Activated CD4-positive, CD25-positive, alpha-beta regulatory T cell treated with anti-CD3 and anti-CD28 coated beads, Interleukin-2, amount 50 U/mL, for 72 hours (primary cell): ENCODE measurements at places on chromosomes 11 and 22.

- no peak for DNase-seq
Measured at GRCh38 chr22:44625421-44625760, 76.6 kb upstream of the PRR5 start.

- DNase-seq = no peak
Measured at GRCh38 chr11:129731316-129731715, 84.3 kb upstream of the TMEM45B start.

GRCh38 chr11:67248653-67249052 is 17.6 kb upstream of the GRK2 start:
- no peak for DNase-seq

DNA sequence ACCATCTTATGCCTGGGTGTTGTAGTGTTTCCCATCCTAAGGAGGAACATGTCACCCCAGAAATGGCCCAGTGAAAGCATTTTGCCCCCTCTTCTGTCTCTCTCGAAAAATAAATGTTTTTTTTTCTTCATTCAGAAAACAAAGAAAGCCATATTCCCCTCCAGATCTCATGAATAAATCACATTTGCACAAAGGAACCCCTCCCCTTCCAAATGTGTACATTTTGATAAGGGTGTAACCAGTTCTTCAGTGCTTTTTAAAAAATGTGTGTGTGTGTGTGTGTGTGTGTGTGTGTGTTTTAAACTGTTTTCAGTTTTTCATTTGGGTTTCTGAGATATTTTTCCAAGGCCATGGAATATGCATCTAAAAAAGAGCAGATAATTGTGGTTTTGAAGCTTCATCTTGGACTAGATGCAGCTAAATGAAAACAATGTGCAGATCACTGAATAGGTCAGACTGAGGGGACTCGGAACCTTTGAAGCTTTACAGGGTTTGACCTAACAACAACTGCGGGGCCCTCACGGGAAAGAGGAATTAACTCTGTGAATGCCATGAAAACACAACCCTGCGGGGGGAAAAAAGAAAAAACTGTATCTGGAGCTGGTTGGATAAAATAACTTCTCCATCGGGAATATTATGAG is 76.4 kb downstream of the YAP1 start:
- DNase-seq = no peak

DNA sequence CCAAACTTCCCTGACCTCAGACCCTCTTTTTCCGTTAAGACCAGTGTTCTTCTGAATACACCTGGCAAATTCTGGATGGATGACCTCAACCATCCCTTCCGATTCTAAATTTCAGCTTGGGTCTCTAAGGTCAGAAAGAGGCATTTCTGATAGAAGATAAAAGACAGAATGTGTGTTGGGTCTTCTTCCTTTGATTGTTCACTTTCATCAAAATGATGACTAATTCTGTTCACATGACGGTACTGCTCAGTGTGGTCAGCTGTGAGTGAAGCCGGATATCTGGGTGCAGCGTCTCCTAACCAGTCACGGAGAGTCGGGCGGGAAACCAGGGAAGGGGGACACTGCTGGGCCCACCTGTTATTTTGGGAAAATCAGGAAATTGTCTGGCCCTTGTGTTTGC is 151.6 kb upstream of the NAV2 start:
- no peak for DNase-seq

DNA sequence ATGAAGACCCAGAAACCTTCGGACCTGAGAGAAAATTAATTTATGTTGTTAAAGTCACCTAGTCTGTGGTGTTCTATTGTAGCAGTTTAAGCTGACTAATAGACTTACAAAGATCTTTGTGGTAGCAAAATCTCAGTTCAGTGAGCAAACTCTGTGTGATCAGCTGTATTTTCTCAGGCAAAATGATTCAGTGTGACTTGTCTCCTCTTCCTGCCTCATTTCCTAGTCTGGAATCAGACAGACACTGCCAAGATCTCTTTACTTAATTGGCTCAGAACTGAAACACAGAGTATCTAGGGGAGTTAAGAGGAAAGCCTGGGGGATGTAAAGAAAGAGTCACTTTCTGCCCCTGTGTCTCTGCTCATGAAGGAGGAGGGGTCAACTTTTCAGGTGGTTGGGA is 564.7 kb downstream of the KCNA4 start:
- no peak for DNase-seq

DNA sequence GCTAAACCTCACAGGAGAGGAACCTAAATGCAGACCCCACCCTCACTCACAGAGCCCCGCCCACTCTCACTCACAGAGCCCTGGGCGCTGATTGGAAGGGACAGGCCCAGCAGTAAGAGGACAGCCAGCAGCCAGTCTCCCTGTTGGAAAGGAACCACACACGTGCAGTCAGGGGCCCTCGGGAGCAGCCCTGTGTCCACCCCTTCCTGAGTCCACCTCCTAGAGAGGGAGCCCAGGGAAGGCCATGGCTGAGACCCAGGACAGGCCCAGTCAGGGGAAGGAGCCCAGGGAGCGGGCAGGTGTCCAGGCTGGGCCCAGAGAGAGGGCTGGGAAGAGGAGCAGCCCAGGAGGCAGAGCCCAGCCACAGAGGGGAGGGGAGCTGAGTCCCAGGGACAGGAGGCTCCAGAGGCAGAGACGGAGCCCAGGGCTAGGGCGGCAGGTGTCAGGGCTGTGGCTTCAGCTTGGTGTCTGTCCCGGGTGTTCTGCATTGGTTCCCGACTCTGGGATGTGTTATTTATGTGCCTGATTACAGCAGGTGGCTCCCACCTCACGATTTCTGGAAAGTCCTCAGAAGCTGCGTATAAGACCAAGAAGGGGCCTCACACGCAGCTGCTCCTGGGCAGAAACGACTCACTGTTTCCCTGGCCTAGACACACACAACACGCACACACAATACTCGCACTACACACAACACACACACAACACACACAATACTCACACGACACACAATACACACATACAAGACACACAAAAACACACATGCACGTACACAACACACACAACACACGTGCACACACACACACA is 9.0 kb upstream of the APOBEC3H start:
- DNase-seq = no peak

DNA sequence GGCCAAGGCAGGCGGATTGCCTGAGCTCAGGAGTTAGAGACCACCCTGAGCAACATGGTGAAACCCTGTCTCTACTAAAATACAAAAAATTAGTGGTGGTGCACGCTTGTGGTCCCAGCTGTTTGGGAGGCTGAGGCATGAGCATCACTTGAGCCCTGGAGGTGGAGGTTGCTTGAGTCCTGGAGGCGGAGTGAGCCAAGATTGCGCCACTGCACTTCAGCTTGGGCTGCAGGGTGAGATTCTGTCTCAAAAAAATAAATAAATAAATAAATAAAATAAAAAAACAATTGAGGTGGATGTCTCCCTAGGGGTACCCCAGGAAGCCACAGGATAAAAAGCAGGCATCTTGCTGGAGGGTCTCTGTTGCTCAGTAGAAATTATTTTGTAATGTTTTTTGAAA is 14.1 kb downstream of the PTPRJ start:
- no peak for DNase-seq

GRCh38 chr11:93757301-93757700 is 15.8 kb downstream of the C11orf54 start:
- DNase-seq = no peak

DNA sequence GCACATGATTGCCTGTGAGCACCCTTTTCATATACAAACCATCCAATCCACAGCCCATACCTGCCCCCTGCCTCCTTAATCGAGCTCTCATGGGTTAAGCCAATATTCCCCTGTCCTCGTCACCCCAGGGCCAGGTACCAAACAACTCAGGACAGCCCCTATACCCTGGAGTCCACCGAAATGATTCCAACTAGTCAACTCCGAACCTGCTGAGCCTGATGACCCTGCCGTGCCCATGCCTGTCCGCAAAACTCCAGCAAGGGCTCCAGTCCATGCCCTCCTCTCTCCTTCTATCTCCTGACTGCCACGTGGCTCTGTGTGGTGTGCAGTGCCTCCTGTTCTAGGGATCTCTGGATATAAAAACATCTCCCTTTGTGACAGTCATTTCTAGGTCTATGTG is 35.5 kb upstream of the SYT13 start:
- no peak for DNase-seq

- DNase-seq = no peak
Measured at GRCh38 chr11:16223558-16223957, 132.8 kb downstream of the SOX6 start.

DNA sequence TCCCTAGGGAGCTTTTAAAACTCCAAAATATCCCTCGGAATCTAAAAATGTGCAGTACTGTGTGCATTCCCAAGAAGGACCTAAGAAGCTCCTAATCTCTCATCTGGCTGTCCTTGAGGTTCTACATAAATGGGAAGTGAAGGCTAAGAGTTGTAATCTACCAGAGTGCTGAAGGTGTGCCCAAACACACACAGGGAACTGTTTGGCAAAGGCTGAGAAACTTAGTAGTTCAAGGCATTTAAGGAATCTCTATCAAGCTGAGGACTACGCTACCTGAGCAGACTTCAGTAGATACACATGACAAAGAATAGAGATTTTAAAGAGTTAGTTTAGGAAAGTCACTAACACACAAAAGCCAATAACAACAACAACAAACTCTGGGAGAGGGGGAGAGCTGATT is 71.1 kb downstream of the TTC28 start:
- no peak for DNase-seq

GRCh38 chr22:42007922-42008321 is 9.3 kb downstream of the WBP2NL start:
- no peak for DNase-seq

- DNase-seq = peak; percentile 21
Measured at GRCh38 chr11:2103668-2104523, 35.3 kb downstream of the IGF2 start.

GRCh38 chr11:20046416-20046815 is 113.9 kb downstream of the DBX1 start:
- DNase-seq = no peak

- DNase-seq = no peak
Measured at GRCh38 chr22:35986088-35986487, 42.5 kb downstream of the RBFOX2 start.

DNA sequence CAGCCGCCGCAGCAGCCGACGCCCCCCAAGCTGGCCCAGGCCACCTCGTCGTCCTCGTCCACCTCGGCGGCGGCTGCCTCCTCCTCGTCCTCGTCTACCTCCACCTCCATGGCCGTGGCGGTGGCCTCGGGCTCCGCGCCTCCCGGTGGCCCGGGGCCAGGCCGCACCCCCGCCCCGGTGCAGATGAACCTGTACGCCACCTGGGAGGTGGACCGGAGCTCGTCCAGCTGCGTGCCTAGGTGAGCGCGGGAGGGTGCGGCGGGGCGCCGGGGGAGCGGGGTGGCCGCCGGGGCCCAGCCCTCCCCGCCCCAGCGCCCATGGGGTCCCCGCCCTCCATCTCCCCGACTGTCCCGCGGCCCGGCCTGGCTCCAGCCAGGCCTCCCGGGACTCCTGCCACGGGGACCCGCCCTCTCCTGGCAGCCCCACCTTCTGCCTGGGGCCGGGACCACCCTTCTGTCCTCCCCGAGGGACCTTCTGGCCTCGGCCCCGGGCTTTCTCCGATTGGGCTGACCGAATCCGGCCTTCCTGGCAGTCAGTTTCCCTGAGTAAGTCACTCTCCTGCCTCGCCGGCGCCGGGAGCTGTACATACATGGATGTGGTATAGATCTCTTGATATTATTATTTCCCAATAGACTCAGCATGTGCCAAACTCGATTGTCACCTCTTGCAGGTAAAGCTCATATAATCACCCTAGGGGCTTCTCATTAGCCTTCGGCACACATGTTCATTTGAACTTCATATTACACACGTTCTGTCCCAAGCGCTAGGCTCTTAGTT is 720 bp downstream of the PACS1 start:
- DNase-seq = no peak

DNA sequence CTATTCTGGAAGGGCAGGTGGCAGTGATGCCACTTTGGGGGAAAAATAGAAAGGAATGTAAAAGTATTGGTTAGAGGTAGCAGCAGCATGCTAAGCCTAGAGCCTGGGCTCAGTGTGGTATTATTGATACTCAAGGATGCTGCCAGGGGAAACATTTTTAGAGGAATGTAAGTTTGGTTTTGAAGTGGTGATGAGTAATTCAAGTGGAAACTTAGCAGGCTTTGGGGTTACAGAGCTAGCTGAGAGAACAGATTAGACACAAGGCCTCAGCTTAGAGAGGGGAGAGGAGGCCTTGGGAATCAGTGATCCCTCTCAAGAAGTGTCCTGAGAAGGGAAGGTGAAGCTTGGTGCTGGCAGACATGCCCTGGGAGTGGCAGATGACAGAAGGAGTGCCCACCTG is 32.9 kb upstream of the DDI1 start:
- DNase-seq = no peak

GRCh38 chr11:61403658-61404057 is 11.3 kb downstream of the TMEM216 start:
- DNase-seq = no peak

GRCh38 chr11:112279901-112280267 is 19.2 kb upstream of the PLET1 start:
- peak; percentile 81 for DNase-seq

DNA sequence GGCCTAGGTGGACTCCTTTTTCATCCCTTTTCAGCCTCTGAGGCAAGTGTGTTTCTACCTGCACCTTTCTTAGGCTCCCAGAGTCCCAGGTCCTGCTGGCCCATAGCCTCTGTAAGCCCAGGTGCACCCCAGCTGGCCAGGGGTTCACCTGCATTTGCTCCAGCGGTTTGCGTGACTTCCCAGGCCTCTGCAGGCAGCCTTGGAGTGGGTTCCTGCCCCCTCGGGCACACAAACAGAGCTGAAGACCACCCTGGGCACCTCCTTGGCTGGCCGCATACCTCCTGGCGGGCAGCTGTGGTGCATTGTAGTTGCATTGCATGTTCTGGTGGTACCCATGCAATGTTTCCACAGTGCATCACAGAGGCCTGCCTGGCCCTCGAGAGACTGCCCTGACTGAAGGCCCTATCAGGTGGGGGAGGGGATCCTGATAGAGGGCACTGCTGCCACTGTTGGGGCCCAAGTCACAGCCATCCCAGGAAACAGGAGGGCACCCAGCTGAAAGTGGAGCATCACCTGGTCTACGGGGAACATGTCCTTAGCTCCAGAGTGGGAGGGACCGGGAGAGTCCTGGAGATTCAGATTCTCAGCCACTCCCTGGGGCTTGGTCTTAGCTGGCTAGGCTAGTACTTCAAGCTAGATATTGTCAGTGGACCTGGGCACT is 14.1 kb downstream of the SHISA8 start:
- DNase-seq = no peak

DNA sequence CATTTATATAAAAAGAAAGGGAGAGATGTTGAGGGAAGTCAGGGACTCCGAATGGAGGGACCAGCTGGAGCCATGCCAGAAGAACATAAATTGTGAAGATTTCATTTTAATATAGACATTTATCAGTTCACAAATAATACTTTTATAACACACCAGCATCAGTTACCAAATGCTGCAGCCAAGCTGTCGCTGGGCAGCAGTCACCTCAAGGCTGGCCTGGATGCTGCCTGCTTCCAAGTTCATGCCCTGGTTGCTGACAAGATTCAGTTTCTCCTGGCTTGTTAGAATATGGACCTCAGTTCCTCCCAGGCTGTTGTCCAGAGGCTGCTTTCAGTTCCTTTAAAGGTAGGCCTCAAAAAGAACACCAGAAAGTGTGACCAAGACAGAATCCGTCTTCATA is 30.8 kb upstream of the ALDH3B2 start:
- no peak for DNase-seq
